ENCODE measurements at places on chromosomes 11 and 22.

- no peak for DNase-seq
These were observed 40.9 kb downstream of the SHISAL1 start for GRCh38 chr22:44271732-44272400.

GRCh38 chr11:3962406-3962840, 107.0 kb downstream of the STIM1 start:
- DNase-seq = no peak

DNA sequence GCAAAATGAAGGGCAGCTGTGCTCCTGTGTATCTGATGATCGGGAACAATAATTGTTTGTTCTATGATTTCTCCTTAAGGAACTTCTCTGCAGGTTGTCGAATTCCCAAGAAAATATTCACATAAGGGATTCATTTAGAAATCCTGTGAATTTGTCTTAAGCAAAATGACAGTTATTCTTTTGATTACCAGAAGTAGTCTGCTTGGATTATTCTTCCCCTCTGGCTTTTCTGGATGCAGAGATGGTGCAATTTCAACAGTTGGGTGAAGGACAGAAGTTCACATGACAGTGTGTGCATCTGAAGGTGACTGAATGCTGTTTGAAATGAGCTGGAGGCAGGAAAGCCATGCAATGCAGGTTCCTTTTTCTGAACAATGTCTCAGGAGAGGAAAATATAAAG, 137.2 kb upstream of the MTMR2 start:
- no peak for DNase-seq

GRCh38 chr11:119248750-119249670, 42.9 kb downstream of the CBL start:
- no peak for DNase-seq

- DNase-seq = no peak
These were observed 220.8 kb downstream of the DLG2 start for GRCh38 chr11:85406316-85406715.

GRCh38 chr22:44658311-44658953, 43.6 kb upstream of the PRR5 start:
- no peak for DNase-seq

DNA sequence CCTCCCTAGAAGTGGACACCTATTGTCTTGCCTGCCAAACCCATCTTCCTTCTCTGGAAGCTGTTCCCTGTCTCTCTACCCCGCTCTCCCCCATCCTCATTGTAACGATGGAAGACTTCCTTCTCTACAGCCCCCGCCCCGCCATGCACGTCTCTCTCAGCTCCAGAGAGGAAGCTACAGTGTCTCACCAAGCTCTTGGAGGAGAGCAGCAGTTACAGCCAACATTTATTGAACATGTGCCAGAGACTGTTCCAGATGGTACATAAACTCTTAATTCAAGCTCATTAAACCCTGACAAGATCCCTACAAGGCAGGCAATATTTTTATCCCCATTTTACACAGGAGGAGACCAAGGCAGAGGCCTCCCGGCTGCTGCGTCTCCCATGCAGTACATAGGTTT, 15.1 kb downstream of the MCHR1 start:
- DNase-seq = no peak

DNA sequence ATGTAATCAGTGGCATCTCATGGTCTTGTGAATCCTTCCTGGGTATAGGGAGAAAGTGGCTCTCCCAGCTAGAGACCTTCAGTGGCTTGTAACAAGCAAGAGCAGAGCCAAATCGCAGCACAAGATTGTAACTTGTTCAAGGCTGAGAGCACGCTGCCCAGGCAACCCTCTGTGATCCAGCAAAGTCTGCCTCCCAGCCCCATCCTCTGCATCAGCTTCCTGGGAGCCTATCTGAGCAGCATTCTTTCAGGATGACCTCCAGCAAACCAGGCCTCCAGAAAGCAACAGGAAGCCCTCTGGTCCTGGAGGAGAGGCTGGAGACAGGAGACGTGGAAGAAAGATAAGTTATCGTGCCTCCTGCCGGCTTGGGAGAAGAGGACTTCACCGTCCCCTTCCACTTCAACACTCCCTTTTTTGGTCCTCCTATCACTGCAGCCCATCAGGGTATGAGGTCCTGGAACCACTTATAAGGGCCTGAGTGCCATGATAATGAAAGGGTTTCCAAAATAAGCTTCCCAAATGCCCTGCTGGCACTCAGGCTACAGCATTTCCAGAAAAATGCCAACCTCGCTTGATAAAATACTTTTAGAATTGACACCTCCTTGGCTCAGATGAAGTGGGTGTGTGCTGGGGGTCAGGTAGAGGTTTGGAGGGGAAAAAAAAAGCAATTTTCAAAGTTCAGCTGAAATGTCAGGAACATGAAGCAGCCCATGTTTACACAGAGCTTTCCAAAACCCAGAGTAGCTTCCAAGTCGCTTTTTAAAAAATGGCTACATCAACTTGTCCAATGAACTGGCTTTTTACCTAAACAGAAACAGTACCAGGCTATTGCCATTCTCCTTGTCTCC, 80.2 kb downstream of the PLEKHA7 start:
- no peak for DNase-seq

DNA sequence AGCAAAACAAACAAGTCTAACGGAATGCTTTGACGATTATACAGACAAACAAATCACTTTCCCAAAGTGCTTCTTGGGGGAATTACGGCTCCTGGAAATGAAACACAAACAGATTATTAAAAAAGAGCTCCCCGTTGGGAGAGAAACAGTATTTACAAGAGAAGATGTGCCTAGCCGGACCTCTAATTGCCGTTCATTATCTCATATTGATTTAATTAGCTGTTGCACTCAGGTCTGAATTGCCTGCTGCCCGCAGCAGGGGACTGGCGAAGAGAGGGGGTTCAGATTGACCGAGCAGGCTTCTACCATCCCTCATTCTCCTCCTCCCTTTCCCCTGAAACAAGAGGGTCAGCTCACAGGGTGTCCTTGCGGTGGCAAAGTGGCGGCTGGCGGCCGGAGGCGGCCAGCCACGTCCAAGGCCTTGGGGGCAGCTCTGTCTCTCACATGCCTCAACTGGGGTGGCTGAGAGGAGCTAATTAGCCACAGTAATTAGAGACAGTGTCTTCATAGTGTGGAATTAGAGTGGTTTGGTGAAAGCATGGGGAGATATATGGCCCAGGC, 295.1 kb downstream of the MIAT start:
- DNase-seq = no peak

- no peak for DNase-seq
These were observed 7.4 kb downstream of the SLC25A45 start for GRCh38 chr11:65375012-65375411.

- no peak for DNase-seq
These were observed 43.4 kb downstream of the BCR start for GRCh38 chr22:23223569-23224317.

DNA sequence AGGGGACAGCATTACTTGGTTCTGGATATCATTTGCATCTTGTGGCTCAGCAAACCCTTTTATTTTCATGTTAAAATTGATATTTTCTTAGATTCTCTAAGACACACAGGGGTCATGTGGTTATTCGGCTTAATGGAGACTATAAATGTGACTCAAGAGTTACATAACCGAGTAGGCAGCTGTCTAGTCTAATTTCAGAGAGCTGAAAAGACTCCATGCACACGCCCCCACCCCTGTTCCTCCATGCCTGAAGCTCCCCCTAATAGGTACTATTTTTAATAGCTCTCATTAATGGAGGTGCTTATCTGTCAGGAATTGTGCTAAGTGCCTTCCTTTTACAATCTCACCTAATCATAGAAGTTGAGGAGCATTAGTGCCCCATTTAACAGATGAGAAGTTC, 189.2 kb upstream of the ARHGAP20 start:
- no peak for DNase-seq

DNA sequence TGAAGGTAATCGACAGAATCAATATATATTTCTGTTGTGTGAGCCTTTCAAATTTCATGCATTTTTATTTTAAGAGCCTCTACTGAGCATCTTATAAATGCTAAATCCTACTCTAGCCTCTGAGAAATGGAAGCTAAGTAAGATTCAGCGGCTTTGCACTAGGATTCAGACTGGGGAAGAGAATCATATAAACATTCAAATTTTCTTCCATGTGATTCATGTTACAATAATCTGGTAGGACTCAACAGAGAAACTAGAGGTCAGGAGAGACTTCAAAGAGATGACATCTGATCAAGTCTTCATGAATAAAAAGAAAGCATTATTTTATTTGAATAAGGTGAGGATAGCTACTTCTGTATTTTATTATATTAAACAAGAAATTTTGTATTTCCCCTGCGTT, 538.9 kb downstream of the DLG2 start:
- no peak for DNase-seq

- peak; percentile 48 for DNase-seq
These were observed 12.3 kb downstream of the SMPD1 start for GRCh38 chr11:6402561-6402981.

- no peak for DNase-seq
These were observed 124.7 kb downstream of the PARVA start for GRCh38 chr11:12502046-12502445.

DNA sequence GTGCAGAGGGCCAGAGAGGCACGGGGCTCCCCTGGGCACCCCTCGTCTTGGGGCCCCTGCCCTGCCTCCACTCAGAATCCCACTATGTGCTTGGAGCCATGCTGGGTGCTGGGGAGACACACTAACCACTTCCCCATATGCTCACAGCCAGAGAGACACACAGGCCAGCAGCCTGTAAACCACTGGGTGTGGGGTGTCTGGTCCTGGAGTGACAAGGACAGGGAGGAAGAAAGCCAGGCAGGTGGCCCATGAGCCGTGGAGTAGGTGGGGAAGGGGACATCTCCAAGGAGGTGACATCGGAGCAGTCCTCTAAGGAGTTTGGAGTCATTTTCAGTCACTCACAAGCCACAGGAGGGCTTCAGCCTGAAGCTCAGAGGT, 58.9 kb downstream of the CDKN1C start:
- DNase-seq = no peak

- DNase-seq = no peak
These were observed 103.7 kb downstream of the VPREB1 start for GRCh38 chr22:22348127-22348814.

- no peak for DNase-seq
These were observed 128.5 kb downstream of the CD44 start for GRCh38 chr11:35267504-35267903.

DNA sequence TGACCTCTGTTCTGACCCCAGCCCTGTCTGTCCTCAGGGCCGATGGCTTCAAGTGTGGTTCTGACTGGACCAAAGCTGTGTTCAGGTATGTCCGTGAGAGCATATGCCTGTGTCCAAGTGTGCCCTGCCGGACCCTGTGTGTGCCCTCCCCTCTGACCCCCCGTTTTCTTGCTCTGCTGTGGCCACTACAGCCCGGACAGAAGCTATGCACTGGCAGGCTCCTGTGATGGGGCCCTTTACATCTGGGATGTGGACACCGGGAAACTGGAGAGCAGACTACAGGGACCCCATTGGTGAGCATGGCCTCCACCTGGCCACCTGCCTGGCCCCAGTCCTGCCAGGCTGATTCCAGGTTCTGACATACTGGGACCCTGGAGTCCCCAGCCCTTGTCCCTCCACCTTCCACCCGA, 14.5 kb downstream of the ATG16L2 start:
- DNase-seq = no peak

GRCh38 chr22:26998716-26999115, 341.3 kb downstream of the MIAT start:
- DNase-seq = no peak

DNA sequence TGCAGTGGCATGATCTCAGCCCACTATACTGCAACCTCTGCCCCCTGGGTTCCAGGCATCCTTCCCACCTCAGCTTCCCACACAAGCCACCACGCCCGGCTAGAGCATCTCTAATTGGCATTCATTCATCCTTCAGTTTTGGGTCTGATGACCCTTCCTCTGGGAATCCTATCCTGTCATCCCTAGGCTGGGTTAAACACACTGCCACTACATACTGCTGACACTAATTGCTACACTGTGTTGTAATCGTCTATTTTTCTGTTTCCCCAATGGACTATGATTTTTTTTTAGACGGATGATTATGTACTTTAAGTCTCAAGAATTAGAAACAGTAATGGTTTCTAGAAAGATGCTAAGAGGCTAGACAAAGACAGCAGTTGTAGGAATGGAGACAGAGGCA, 62.8 kb downstream of the DEUP1 start:
- DNase-seq = no peak

DNA sequence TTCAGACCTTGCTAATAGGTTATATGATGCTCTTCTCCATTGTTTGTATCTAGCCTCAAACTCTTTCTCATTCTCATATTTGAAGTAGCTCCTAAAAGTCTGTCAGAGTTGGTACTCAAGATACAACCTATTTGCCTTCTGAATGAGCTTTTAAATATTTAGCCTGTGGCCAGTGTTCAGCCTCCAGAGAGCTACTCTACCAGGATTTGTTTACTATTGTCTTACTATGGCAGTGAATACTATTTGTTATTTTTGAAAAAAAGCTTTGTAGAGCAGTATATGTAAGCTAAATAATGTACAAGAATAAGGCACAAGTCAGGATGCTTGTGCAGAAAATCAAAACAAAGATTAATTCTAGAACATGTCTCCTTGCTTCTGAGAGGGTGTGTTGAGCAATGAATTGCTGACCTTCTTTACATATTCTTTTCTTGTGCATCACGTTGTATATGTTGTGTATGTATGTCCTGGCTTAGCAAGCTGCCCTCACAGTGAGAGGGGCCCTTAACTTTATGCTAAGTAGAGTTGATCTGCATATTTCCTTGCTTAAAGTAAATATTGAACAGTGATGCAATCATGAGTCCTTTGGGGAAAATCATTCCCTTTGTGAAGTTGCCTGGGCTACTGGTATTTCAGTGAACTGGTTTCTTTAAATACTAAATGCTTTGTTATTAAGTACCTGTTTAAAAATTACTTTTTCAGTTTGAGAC, 438.0 kb downstream of the LUZP2 start:
- no peak for DNase-seq

GRCh38 chr22:29485448-29485847, 5.4 kb downstream of the NEFH start:
- no peak for DNase-seq

- DNase-seq = no peak
These were observed 6.7 kb downstream of the TEAD1 start for GRCh38 chr11:12680940-12681258.
